Activated CD8-positive, alpha-beta memory T cell treated with anti-CD3 and anti-CD28 coated beads for 48 hours (primary cell): ENCODE measurements at places on chromosomes 4 and X.

- no peak for DNase-seq
These were observed 3.0 kb upstream of the MAB21L2 start for GRCh38 chr4:150578745-150579501.

DNA sequence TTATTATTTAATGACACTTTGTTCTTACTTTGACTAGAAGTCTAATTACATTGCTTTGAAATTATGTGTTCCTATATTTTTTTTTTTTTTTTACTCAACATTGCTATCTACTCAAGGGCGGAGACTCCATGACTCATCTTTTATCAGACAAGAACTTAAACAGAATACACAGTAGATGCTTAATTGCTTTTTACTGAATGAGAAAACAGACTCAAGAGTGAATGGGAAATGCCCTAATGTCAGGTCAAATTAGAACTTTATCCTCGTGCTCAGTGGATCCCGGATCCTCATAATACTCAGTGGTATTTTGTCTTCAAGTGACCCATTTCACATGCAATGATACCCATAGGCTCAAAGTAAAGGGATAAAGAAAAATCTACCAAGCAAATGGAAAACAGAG is 954.5 kb upstream of the IGFBP7 start:
- DNase-seq: no peak

DNA sequence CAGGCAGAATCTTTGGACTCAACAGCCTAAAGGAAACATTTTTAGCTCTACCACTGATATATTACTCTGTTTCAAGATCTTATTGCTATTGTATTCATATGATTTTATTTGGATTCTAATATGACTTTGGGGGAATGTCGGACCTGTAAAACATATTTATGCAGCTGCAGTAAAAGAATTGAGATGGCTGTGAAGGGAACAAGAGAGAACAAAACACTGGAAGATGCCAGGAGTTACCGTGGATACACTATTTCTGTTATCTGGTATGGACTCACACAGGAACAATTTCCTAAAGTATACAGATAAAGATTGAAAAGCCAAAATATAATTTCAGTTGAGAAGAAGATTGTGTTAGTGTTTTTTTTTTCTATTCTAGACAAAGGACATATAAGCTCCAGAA is 113.0 kb upstream of the DCLK2 start:
- no peak for DNase-seq

DNA sequence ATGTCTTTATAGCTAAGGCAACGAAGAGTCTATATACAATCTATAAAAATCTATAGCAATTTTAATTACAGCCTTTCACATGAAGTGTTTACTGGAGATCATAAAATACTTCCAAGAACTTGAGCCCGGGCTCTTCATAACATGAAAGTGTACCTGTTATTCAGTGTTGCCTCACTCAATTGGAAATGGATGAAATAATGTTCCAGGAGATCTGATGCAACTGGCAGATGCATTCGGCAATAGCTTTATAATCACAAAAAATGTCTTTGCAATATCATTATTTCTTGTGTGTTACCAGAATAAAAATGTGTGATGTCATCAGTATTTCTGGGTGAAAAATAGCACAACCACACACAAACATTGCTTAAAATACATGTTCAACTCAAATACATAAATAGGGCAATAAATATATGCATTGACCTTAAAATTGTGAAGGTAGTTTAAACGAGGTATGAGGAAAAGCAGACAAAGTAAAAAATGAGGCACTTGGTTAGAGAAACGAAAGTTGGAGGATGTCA is 1266.8 kb upstream of the PCDH7 start:
- DNase-seq: no peak

GRCh38 chrX:1249101-1249887 is 19.3 kb upstream of the CSF2RA start:
- no peak for DNase-seq
